ENCODE measurements at places on chromosomes 16 and 17. TPM values are rescaled to one million over a fixed set of nuclear protein-coding genes. Genes with fewer than 3 reads are reported as not detected.
A peak's percentile ranks its signal among the peaks of the same experiment; 100 is the strongest.

Gene SLC47A1
- 1.2 TPM for total RNA-seq

GRCh38 chr16:57004387-57005250 is 15.3 kb downstream of the NLRC5 start:
- no peak overlapping the region for H3K4me3 ChIP-seq
- no peaks in the 10 kb centered on the region for H3K4me1 ChIP-seq
- no peaks in the 10 kb centered on the region for H3K27me3 ChIP-seq
- no peak for DNase-seq

DNA sequence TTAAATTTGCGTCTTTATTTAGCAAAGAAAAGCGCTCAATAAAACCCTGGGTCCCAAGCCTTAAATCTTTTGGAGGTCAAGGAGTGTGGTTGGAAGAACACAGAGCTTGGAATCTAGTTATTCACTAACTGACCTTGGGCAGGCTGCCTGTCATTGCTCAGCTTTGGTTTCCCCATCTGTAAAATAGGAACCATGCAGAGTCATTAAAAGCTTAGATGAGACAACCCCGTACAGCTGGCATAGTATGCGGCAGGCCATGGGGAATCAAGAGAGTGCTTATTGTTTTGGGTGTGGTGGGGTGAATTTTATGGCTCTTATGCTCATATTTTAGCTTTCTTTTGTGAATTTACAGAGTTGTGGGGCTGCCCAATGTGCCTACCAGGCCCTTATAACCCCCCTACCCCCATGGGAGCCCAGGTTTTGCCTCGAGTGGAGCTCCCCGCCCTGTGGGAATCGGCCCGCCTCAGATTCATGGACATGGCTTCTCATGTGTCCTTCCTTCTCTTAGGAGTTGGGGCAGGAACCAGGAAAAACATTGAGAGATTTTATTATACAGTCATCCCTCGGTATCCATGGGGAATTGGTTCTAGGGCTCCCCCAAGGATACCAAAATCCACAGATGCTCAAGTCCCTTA is 113.5 kb downstream of the CLEC16A start:
- H3K4me3 ChIP-seq: no peak overlapping the region
- H3K36me3 ChIP-seq: peaks cover 24% of the 10 kb centered on the region
- no peak overlapping the region for H3K27ac ChIP-seq
- H3K4me1 ChIP-seq: peaks cover 5% of the 10 kb centered on the region

Gene ARL4D
- total RNA-seq: 8.3 TPM

Gene CHST5
- 0.60 TPM for total RNA-seq

- no peak for DNase-seq
- peak overlapping the region; percentile 72 for H3K27ac ChIP-seq
- H3K36me3 ChIP-seq: peaks cover 15% of the 10 kb centered on the region
- H3K4me3 ChIP-seq: peak overlapping the region; percentile 25
- peaks cover 56% of the 10 kb centered on the region for H3K4me1 ChIP-seq
These were observed 198.9 kb downstream of the ZFHX3 start for GRCh38 chr16:72848759-72849664.

GRCh38 chr17:47695429-47696376 is 1.7 kb downstream of the TBKBP1 start:
- peak overlapping the region; percentile 93 for H3K4me3 ChIP-seq
- H3K27me3 ChIP-seq: no peaks in the 10 kb centered on the region
- peaks cover 21% of the 10 kb centered on the region for H3K4me1 ChIP-seq
- DNase-seq: no peak

DNA sequence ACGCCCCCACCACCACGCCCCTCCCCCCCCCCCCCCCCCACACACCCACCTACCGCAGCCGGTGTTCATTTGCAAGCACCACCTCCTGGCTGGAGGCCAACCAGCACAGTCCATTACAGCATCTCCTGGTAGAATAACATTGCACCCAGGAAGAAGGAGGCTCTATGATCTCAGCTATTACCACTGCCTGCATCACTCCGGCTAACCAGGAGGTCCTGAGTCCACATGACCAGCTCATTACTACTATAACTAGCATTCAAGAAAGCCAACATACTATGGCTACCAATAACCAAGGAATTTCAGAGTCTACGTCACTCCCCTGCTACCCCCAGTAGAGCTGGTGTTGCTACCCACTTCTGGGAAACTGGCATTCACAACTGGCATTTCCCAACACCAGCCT is 81.1 kb upstream of the ALOX12 start:
- H3K36me3 ChIP-seq: no peaks in the 10 kb centered on the region
- no peaks in the 10 kb centered on the region for H3K4me1 ChIP-seq
- no peak for DNase-seq
- H3K4me3 ChIP-seq: no peak overlapping the region
- H3K27ac ChIP-seq: no peak overlapping the region

GRCh38 chr17:83061586-83061985 is 17.8 kb upstream of the METRNL start:
- peaks cover 14% of the 10 kb centered on the region for H3K4me1 ChIP-seq
- no peak for DNase-seq
- no peak overlapping the region for H3K4me3 ChIP-seq
- H3K36me3 ChIP-seq: peaks cover 3% of the 10 kb centered on the region

DNA sequence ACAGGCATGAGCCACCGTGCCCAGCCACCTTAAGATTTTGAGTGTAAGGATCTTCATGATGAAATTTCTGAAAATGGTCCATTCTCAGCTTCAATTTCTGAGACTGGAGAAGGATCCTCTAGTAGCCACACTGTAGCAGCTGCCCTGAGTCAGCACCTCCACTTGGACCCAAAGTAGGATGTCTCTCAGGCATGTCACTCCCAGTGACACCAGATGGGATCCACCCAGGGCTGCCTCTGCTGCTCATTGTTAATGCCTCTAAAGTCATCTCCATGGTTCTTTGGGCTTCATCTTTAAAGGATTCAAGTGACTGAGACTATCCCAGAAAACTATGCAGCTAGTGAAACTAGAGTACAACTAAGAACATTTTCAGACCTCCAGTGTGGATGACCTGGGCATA is 7.9 kb downstream of the PLD6 start:
- H3K36me3 ChIP-seq: no peaks in the 10 kb centered on the region
- no peaks in the 10 kb centered on the region for H3K27me3 ChIP-seq
- no peak for DNase-seq

GRCh38 chr16:52251495-52251894 is 295.4 kb downstream of the TOX3 start:
- H3K4me3 ChIP-seq: no peak overlapping the region
- no peak for DNase-seq
- no peak overlapping the region for H3K27ac ChIP-seq
- peaks cover 5% of the 10 kb centered on the region for H3K4me1 ChIP-seq
- H3K36me3 ChIP-seq: no peaks in the 10 kb centered on the region

DNA sequence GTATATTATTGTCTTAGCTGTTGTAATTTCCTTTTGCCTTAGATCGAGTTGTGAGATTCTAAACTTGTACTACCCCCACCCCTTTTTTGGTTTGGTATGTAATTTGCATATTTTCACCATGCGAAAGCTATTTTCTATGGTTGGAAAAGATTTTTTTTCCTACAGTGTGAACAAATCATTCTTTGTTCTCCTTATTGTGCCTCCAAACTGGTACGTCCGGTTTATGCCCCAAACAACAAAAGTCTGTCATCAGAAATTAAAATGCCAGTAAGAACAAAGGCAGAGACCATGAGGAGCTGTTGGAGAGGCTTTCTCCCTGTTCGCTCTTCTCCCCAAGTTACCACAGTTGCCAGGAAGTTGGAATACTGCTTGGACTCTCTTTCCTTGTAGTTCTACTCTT is 66.1 kb downstream of the BCAS3 start:
- H3K4me3 ChIP-seq: peak overlapping the region; percentile 68
- peak overlapping the region; percentile 89 for H3K27ac ChIP-seq
- no peak for DNase-seq
- H3K36me3 ChIP-seq: no peaks in the 10 kb centered on the region

GRCh38 chr17:31467502-31468256 is 76.2 kb downstream of the RAB11FIP4 start:
- no peak for DNase-seq
- no peaks in the 10 kb centered on the region for H3K27me3 ChIP-seq
- peak overlapping the region; percentile 69 for H3K27ac ChIP-seq
- H3K4me1 ChIP-seq: peaks cover 24% of the 10 kb centered on the region

GRCh38 chr16:73232555-73233328 is 184.8 kb upstream of the ZFHX3 start:
- peak overlapping the region; percentile 13 for H3K27ac ChIP-seq
- H3K4me1 ChIP-seq: peaks cover 8% of the 10 kb centered on the region
- H3K36me3 ChIP-seq: no peaks in the 10 kb centered on the region
- peak overlapping the region; percentile 68 for H3K4me3 ChIP-seq

DNA sequence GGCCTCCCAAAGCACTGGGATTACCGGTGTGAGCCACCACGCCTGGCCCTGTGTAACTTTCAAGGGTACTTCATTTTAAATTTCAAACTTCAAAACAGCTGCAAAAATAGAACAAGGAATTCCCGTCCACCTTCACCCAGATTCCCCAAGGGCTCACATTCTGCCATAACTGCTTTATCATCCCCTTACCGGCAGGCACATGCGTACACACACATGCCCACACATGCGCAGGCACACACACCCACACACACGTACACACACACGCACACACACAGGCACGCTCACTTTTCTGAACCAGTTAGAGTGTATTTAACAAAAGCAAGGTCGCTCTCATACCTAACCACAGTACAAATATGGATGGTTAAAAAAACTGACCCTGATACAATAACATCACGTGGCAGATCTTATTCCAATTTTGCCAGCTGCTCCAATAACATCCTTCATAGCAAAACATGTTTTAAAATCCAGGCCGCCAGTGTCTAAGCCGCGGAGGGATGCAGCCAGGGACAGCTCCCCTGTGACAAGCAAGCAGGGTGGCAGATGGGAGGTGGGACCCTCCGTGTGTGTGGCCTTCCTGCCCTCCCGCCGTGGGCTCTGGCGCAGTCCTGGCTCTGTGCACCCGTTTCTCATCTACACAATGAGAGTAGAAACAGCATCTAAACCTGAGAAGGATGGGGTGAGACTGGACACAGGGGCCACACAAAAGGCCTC is 23.1 kb downstream of the PDIA2 start:
- H3K4me1 ChIP-seq: peaks cover 4% of the 10 kb centered on the region
- H3K4me3 ChIP-seq: no peak overlapping the region
- no peak overlapping the region for H3K27ac ChIP-seq
- no peak for DNase-seq
- H3K27me3 ChIP-seq: no peaks in the 10 kb centered on the region

- H3K27me3 ChIP-seq: peaks cover 3% of the 10 kb centered on the region
- H3K27ac ChIP-seq: no peak overlapping the region
- H3K36me3 ChIP-seq: no peaks in the 10 kb centered on the region
- no peak for DNase-seq
- no peak overlapping the region for H3K4me3 ChIP-seq
These were observed 227.8 kb downstream of the ABCC12 start for GRCh38 chr16:47928008-47928407.

Gene PROCA1
- 3.0 TPM for total RNA-seq

Gene HS3ST3A1
- 7.6 TPM for total RNA-seq

DNA sequence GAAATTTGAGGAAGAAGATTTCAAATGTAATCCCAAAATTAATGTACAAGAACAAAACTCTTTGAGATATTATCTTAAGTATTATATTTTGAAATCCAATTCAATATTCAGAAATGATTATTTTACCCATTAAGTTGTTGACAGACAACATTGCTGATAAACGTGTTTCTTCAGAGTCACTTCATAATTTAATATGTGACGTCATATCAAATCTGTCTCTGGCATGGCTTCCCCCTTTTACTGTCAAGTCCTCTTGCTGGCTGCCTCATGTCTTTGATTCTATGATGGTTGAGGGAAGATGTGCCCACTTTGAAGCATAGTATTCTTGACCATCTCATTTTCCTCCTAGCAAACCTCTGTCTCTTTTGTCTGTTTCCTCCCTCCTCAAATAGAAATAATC is 1257.1 kb upstream of the GOT2 start:
- no peaks in the 10 kb centered on the region for H3K4me1 ChIP-seq
- H3K36me3 ChIP-seq: no peaks in the 10 kb centered on the region
- DNase-seq: no peak
- no peak overlapping the region for H3K4me3 ChIP-seq

DNA sequence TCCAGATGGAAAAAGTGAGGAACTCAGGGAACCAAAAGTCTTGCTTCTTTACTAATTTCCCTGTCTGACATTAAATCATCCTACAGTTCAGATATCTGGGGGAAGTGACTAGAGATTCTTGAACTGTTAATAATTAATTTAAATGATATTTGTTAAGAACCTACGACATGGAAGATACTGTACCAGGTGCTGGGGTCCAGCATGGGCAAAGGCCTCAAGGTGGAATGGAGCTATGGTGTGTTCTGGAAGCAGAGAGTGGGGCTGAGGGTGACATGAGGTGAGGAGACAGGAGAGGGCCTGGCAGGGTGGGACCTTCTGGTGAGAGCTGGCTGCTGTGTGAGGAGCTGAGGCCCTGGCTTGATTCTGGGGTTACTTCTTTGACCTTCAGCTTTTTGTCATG is 6.0 kb upstream of the CCL2 start:
- H3K36me3 ChIP-seq: no peaks in the 10 kb centered on the region
- H3K4me3 ChIP-seq: no peak overlapping the region
- no peak overlapping the region for H3K27ac ChIP-seq
- peaks cover 18% of the 10 kb centered on the region for H3K4me1 ChIP-seq

Gene C16orf89
- total RNA-seq: 2.1 TPM

GRCh38 chr17:47404006-47404405 is 80.3 kb downstream of the EFCAB13 start:
- H3K27ac ChIP-seq: no peak overlapping the region
- no peaks in the 10 kb centered on the region for H3K27me3 ChIP-seq
- H3K36me3 ChIP-seq: no peaks in the 10 kb centered on the region
- no peaks in the 10 kb centered on the region for H3K4me1 ChIP-seq

DNA sequence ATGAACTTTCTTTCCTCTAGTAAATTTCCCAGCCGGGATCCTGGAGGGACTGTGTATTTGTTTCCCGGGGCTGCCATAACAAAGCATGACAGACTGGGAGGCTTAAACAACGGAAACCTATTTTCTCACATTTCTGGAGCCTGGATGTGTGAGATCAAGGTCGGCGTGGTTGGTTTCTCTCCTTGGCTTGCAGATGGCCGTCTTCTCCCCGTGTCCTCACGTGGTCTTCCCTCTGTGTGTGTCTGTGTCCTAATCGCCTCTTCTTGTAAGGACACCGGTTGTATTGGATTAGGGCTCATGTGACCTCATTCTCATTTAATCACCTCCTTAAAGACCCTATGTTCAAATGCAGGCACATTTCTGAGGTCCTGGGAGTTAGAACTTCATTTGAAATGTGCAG is 22.0 kb upstream of the USP10 start:
- peaks cover 8% of the 10 kb centered on the region for H3K4me1 ChIP-seq
- H3K4me3 ChIP-seq: no peak overlapping the region
- no peaks in the 10 kb centered on the region for H3K36me3 ChIP-seq
- H3K27me3 ChIP-seq: peaks cover 21% of the 10 kb centered on the region
- no peak for DNase-seq

GRCh38 chr16:84786605-84787262 is 33.1 kb upstream of the CRISPLD2 start:
- no peak overlapping the region for H3K27ac ChIP-seq
- H3K4me1 ChIP-seq: peaks cover 24% of the 10 kb centered on the region
- H3K27me3 ChIP-seq: no peaks in the 10 kb centered on the region
- no peak for DNase-seq
- no peak overlapping the region for H3K4me3 ChIP-seq

Gene TOM1L1
- 46.7 TPM for total RNA-seq

DNA sequence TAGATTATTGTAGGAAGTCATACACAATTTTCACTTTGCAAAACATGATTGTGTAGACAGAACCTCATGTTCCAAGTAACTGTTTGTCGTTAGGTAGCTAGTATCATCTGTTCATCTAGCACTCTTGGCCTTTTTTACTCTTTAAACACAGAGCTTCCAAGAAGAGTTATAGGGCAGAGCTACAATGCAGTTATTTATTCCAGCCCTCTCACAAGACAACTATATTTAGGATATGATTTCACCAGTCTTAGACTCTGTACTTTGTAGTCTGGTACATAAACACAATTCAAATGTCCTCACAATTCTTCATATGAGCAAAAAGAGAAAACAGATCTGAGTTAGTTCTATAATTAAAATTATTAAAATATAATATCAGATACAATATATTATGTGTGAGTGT is 37.9 kb downstream of the KCNJ2 start:
- H3K4me3 ChIP-seq: no peak overlapping the region
- no peaks in the 10 kb centered on the region for H3K36me3 ChIP-seq
- H3K27me3 ChIP-seq: no peaks in the 10 kb centered on the region
- DNase-seq: no peak

Gene CD300H
- not detected for total RNA-seq
